ENCODE measurements at places on chromosomes 12 and 14.

DNA sequence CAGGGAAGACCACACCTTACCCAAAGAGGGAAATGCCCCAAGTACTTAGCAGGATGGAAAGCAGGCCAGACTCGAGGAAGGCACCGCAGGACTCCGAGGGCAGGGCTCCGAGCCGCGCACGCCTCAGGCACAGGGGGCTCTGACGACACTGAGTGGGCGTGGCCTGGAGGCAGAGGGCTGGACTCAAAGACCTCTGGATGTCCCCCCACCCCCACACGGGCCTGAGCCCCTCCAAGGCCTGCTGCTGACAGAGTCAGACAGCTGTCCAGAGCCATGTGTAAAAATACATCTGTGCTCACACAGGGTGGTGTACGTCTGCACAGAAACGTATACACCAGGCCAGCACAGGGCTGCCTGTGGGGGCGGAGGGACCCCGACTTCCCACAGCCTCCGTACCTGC is 1.4 kb downstream of the AKT1 start:
- peak; percentile 51 for DNase-seq

DNA sequence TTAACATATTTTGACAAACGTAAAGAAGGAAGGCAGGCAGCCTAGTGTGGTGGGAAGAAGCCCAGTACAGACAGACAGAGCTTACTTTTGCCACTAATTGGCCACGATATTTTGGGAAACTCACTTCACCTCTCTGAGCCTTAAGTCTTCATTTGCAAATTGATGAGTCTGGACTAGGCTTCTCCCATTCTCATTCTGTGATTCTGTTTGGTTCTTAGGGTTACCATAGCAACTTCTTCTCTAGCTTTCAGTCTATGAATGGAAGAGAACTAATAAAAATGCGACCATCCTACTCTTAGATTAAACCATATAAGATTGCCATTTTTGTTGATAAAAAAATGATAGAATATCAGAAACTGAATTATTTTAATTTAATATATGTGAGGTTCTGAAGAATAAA is 210.5 kb downstream of the SNAPC1 start:
- no peak for DNase-seq

- no peak for DNase-seq
Measured at GRCh38 chr12:104371043-104371870, 67.7 kb downstream of the EID3 start.

DNA sequence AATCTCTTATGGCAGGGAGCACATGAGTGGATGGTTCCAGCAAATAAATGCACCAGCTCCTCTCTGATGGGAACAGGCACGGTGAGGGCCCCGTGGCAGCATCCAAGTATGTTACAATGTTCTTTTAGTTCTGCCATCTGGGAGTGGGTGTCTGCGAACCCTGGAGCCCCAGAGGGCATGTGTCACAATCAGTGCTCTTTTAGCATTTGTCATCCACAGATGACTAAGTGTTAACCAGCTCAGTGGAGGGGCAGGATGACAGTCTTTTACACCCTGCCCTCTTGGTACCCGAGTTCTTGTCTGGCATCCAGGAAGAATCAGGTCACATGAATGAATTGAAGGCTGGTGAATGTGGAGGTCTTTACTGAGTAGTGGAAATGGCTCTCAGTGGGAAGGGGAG is 560.4 kb upstream of the FLRT2 start:
- DNase-seq: no peak

DNA sequence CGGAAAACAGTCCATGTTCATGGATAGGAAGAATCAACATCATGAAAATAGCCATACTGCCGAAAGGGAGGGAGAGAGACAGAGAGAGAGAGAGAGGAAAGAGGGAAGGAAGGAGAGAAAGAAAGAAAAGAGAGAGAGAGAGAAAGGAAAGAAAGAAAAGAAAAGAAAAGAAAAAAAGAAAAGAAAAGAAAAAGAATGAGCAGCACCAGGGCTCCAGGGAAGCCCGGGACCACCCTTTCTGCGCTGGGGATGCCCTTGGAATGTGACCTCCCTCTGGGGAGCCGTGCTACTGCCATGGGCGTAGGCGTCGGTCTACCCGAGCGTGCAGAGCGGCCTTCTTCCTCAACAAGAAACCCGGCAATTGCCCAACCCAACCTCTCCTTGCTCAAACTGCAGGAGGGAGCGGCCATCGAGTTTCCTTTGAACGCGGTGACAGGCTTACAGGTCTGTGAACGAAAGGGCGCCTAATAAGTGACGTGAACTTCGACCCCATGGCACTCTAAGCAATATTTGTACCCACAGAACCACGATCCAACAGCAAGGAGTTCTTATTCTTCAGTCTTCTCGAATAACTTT is 16.9 kb downstream of the OR6S1 start:
- DNase-seq: no peak

DNA sequence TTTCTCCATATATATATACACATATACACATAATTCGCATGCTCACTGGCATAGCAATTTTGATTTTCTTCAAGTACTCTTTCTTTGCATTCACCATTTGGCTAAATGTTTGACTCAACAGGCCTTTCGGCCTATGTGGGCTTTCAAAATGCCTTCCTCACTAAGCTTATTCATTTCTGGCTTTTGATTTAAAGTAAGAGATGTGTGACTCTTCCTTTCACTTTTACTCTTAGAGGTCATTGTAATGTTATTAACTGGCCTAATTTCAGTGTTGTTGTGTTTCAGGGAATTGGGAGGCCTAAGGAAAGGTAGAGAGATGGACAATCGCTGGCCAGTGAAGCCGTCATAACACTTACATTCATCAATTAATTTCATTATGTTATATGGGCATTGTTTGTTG is 14.5 kb upstream of the KLRD1 start:
- no peak for DNase-seq

Data from NAMALWA (cell line).